Endothelial cell (in vitro differentiated cells): ENCODE measurements at places on chromosomes 7 and 10.

- no peak for DNase-seq
These were observed 217.5 kb downstream of the SNX13 start for GRCh38 chr7:17722798-17723197.

- no peak for DNase-seq
These were observed 289.5 kb upstream of the PFKP start for GRCh38 chr10:2777666-2778355.

DNA sequence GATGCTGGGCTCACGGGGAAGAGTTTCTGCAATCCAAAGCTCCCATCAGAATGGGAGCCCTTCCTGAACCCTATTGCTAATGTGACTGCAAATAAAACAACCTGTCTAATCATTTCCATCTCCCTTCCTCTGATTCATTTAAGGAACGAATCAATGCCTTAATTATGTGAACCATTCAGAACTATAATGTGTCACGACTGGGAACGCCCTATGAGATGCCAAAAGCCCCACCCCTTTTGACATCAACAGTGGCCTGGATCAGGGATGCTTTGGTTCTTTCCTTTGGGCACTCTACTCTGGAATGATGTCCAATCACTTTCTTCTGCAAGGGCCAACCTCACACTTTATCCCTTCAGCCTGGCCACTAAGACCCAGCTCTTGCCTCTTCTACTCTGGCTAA lies 195.4 kb upstream of the AOAH start:
- DNase-seq, result no peak

DNA sequence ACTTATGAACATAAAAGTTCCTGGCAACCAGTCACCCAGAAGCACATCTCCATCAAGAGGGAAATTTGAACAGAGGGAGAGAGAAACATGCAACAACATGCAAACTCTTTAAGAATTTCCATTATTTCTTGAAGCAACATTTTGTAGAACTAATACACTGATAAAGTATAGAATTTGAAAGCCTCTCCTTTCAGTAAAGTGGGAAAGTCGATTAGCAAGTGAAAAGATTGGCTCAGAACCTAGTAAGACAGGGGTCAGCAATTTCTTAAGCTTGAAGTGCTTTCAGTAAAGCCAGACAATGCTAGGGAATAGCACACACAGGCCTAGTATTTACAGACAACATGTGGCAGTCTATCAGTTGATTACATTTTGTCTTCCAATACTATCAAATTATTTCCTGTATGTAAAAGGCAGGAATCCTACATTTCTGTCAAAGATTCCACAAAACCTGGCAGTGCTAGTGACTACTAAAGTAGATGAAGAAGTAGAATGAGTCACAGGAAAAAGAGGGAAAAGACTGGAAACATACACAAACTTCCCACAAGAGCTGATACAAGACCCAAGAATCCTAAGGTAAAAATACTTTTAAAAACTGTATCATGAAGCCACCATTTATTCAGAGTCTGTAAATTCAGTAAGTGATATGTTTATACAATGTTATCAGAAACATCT lies 25.2 kb downstream of the DNAJC1 start:
- DNase-seq, result no peak

DNA sequence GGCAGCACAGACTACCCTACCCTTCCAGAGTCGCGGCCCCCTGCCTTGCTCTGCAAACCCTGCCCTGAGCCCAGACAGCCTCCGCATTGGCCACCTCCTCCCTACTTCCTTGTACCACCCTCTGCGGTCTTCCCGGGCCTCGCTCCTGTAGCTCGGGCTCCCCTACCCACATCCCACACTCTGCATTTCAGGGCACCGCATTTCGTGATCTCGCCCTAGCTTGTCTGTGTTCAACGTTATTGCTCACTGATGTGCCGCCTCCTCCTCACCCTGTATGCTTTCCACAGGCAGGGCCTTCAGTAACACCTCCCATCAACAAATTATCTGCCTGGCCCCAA lies 6.6 kb downstream of the PDIA4 start:
- no peak for DNase-seq

DNA sequence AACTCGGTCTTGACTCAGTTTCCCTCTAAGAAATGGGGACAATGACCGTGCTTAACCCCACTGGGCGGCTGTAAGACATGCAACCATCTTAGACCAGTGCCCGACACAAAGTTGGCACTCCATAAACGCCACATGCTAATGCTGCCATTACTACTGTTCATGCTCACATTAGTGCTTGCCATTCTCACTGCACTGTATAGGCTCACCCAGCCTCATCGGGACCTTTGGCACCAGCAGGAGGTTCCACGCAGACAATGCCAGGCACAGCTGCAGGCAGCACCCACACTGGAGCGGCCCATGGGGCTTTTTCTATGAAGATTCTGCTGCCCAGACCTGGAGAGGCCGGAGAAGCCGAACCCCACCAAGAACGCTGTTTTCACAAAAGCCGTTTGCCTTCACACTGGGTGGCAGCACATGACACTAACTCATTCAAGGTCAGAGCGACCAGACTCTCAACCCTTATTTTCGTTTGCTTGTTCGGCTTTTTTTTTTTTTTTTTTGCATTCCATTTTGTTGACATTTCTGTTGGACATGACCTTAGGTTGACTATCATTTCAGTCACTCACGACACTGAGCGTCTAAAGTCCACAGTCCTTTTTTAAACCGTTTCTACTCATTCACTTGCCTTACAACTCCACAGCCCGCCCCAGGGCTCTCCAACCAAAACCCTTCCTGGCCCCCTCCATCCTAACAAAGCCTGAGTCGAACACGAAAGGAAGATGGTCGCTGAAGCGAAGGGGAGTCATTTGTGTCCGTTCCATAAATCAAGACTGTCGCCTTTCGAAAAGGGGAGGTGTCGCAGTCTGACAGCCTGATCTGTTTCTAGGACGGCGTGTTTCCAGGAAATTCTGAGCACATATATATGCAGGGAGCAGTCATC lies 124.4 kb upstream of the RNF32 start:
- DNase-seq, result no peak

GRCh38 chr10:69449841-69450240 lies 1.4 kb upstream of the TSPAN15 start:
- DNase-seq, result peak; percentile 66

DNA sequence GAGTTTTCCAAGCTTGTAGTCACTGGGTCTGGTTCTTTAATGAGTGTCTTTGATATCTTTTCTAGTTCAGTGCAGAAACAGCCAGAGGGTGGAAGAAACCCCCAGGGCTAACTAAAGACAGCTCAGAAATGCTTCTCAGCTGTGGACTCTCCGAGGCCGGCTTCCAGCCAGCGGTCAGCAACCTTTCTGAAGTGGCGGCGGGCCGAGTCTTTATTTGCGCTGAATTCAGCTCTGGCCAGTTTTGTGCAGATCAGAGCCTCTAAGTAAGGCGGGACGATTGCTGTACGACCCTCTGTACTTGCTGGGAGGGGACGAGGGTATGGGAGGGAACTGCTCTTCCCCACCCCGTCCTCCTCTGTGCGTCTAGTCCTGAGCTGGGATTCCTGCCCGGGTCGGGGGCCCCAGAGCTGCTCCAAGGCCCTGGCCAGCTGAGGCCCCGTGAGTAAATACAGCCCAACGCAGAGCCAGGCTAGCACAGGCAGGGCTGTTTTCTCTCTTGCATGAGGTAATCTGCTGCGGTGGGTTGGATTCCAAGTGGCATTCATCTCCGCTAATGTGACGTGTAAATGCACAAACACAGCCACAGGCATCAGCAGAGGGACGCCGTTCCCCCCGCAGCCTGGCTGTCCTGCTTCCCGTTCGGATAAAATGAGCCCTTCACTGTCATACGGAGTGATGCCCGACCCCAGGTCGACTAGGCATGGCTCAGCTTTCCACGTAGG lies 159.8 kb downstream of the PIP4K2A start:
- no peak for DNase-seq

DNA sequence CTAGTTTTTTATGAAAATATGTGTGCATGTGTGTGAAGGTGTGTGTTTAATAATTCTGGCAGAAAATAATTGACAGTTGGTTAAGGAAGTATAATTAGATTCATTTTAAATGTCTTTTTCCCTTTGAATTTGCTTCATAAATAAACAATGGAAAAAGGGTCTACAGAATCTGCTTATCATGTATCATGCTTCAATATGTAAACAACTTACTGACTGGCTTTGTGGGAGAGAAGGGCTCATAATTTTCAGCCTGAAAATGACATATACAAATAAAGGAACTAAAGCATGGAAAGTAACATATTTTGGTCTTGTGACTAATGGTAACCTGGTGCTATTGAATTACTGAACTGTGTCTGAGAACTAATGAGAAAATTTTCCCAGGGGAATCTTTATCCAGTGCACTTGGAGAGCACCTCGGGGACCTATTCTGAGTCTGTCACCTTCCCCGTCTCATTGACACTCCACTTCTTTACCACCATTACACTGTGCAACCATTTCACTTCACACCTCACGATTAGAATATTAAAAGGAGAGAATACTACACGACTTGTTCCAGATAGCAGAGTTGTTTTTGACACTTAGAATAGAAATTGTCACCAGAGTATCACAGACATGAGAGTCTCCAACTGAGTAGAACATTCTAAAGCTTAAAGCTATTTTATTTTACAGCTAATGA lies 298.6 kb downstream of the TFEC start:
- DNase-seq, result no peak

DNA sequence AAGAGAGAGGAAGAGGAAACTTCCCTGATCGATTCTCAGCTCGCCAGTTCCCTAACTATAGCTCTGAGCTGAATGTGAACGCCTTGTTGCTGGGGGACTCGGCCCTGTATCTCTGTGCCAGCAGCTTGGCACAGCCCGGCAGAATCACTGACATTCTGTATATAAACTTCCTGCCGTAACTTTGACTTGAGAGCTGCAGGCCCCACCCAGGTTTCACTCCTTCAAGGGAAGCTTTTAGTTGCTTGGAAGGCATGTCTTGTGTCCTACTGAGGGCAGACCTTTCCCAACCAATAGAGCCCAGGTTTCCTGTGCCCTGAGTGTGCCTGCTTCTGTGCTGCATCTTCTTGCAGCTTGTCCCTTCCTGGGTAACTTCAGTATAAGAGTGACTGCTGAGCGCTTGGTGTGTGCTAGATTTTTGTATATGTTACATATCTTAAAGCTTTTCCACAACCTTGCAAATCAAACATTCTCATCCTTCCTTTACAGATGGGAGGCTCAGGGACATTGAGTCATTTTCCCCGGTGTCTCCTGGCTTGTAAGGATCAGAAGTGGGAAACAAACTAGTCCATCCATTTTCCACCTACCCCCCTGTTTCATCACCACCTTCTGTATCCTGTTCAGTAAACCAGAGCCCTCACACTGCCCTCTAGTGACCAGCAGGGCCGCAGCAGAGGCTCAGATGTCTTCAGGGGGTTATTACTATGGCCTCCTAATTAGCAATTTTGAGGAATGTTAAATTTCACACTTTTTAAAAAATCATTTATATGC lies 225.2 kb upstream of the PRSS58 start:
- peak; percentile 68 for DNase-seq

DNA sequence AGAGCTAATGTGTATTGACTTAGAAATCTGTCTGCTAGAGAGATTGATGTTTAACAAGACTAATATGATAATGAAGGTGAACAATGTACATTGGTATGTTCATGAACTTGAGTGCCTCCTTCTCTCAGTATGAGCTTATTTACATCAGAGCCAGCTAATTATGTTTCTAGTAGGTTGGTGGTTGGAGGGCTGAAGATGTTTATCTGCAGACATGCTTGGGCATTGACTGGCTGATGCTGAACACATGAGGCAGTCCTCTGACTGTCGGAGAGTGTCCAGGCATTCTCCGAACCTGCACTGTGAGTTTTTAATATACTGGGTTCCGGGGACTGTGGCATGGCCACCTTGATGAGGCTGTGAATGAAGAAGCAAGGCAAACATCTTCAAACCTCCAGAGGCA lies 47.5 kb downstream of the BMPER start:
- DNase-seq, result no peak

DNA sequence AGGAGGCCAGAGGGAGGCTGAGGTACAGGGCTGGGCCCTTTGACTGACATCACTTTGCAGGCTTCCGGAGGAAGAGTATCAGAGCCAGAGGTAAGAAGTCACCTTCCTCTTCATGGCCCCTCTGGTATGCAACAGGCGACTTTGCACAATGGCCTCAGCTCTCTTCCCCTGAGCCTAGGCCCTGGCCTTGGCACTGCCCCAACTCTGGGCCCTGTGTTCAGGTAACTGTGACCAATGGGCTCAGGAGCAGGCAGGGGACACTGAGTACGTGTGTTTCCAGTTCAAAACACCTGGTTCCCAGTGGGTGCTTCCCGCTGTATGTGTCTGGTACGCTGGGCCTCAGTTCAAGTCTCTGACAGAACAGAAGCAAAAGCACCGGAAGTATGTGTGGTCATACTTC lies 12.1 kb upstream of the PAX2 start:
- no peak for DNase-seq

DNA sequence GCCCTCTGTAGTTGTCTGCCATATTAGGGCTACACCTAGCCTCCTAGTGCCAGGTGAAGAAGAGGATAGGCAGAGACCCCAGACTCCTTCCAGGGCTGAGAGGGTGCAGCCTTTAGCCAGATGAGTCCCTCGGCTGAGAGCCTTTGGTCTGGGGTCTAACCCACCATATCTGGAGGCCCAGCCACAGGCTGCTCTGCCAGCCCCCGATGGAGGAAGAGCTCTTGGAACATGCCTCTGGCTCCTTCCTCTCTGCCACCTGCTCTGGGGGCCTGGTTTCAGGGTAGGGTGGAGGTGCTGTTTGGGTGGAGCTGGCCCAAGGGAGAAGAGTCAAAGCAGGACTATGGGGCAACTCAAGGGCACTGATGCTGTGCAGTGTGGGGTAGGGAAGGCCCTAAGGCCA lies 1.4 kb downstream of the LRRC18 start:
- no peak for DNase-seq

GRCh38 chr7:94028768-94029167 lies 24.6 kb upstream of the BET1 start:
- no peak for DNase-seq

- no peak for DNase-seq
These were observed 3.2 kb upstream of the CEP55 start for GRCh38 chr10:93493162-93493561.

GRCh38 chr10:102101152-102101551 lies 19.0 kb downstream of the LDB1 start:
- no peak for DNase-seq

- DNase-seq, result no peak
These were observed 42.8 kb downstream of the TBXAS1 start for GRCh38 chr7:139871820-139872219.

DNA sequence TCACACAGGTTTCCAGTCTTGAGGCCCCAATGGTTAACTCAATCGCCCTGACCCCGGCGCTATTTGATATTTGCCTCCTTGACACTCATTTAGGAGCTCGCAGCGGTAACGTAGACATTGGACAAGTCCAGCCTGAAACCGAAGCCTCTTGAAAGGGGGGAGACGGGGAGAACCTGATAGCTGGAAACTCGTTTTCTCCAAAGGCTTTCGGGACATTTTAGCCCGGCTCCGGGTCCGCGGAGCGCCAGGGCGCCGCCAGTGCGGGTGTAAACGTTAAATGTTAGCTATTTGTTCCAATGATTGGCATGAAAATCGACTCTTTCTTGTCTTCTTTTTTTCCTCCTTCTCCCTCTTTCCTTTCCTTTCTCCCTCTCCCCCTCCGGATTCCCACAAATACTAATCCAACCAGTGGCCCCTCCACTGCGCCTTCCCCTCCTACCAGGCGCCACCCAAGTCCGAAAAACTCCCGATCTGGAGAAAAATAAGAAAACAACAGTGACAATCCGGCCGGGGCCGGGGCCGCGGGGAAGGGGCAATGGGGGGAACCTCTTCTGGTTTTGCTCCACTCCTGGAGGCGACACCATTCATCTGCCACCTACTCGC lies 17.2 kb upstream of the GATA3 start:
- peak; percentile 22 for DNase-seq
